ENCODE measurements at places on chromosomes 2 and 18.

DNA sequence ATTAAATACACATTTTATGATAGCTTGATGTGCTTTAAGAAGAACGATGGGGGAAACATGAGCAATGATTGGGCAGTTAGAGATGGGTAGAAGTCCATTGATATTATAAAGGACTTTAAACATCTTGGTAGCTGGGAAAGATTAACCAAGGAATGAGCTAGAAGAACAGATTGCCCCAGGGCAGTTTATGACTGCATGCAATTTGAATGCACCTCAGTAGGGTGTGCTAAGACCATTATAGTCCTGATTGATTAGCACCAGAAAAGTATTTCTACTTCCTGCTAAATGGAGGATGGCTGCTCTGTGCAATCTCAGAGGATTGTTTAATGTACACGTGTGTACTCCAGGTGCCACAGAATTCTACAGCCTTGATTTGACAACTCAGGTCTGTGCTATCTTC is 641.9 kb downstream of the CNTNAP5 start:
- no peak for DNase-seq
- no peak overlapping the region for H3K4me3 ChIP-seq
- H3K36me3 ChIP-seq = no peaks in the 10 kb centered on the region
- no peak overlapping the region for H3K27ac ChIP-seq

DNA sequence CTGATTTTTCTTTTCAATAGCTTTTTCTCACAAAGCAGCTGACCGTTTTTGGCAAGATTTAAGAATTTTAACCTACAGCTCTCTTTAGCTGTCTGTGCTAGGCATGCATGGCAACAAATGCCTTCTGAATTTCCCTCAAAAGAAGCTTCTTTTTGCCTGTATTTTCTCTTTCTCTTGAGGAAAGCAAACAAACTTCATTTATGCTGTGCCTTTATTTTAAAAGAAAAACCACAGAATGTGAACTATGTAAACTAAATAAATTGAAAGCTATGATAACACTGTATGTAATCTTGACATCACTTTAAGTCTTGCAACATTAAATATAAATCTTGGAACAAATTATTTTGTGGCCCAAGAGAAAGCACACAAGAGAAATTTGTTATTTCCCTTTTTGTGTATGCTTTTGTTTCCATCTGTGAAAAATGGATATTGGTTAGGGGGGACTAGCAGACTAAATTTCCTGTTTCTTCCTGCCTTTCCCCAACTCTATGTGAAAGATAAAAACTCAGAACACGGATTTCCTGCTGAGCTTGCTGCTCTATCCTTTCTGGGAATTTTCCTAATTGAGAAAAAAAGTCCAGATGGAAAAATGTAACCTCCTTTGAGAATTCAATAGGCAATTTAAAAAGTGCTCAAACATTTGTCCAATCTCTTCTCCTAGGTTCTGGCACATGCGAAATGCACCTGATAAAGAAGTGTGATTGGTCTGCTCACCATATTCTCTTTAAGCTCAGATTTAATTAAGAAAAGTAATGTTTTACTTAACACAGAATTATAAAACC is 20.9 kb upstream of the TFPI start:
- H3K36me3 ChIP-seq = no peaks in the 10 kb centered on the region
- H3K27ac ChIP-seq = no peak overlapping the region
- no peak overlapping the region for H3K4me3 ChIP-seq
- DNase-seq = peak; percentile 46

DNA sequence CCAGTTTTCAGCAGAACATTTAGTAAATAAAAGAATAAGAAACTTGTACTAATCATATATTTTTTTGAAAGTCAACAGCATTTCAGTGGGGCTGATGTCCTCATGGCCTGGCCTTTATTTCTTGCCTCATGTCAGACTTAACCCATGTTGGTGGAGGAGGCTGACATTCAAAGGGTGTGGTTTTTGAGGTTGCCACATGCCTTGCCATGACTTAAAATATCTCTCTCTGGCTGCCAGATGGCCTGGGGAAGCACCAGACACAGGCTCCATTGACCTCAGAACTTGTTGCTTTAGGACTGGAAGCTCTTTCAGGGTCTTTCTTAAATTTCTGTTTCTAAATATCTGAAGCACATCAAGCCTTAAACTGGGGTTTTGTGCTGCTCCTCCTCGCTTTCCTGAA is 32.5 kb upstream of the CD28 start:
- peaks cover 8% of the 10 kb centered on the region for H3K4me1 ChIP-seq
- no peaks in the 10 kb centered on the region for H3K27me3 ChIP-seq
- peak; percentile 55 for DNase-seq
- H3K27ac ChIP-seq = no peak overlapping the region

DNA sequence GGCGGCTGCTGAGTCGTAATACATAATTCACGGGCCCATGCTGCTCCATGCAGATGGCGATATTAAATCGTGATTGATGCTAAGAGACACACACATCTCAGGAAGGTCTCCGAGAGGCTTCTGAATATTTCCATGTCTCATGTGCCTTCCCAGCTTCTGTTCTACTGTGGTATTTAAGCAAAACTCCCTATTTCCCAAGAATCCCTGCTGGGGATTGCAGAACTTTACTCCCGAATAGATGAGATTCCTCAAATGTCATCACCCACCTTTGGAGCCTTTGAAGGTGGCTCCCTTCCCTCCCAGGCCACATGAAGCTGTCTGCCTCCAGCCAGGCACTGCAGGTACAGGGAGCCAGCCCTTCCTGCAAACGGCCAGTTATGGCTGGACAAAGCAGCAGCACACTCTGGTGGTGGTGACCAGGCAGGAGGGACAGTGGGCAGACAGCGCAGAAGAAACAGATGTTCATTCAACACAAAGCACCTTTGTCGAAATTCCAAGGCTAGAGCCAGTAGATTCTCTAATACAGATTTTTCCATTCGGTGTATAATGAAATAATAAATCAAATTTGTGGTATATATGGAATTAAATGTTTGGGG is 14.1 kb downstream of the NRP2 start:
- peaks cover 76% of the 10 kb centered on the region for H3K4me1 ChIP-seq
- peaks cover 3% of the 10 kb centered on the region for H3K36me3 ChIP-seq
- peak overlapping the region; percentile 31 for H3K27ac ChIP-seq

DNA sequence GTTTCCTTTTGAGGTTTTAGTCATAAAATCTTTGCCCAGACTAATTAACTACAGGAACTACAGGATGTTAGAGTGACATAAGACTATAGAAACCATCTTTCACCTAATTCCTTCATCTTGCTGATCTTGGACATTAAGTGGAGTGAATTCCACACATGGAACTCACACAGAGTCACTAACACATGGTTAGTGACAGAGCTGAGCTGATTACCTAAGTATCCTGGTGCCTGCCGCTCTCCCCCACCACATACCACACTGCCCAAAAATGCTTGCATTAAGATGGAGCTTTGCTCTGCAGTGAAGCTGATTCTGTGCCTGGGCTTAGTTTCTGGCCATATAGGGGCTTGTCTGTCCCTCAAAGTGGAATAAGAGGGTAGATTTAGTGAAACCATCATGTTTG is 332.9 kb upstream of the NT5C1B start:
- peak; percentile 43 for DNase-seq
- no peak overlapping the region for H3K4me3 ChIP-seq
- H3K36me3 ChIP-seq = no peaks in the 10 kb centered on the region

GRCh38 chr2:179024445-179024844 is 25.5 kb downstream of the CCDC141 start:
- H3K4me1 ChIP-seq = no peaks in the 10 kb centered on the region
- H3K27ac ChIP-seq = no peak overlapping the region
- H3K4me3 ChIP-seq = no peak overlapping the region
- DNase-seq = no peak
- H3K27me3 ChIP-seq = no peaks in the 10 kb centered on the region
- H3K36me3 ChIP-seq = no peaks in the 10 kb centered on the region

GRCh38 chr2:162153608-162154224 is 1.7 kb upstream of the GCG start:
- H3K4me1 ChIP-seq = no peaks in the 10 kb centered on the region
- no peaks in the 10 kb centered on the region for H3K36me3 ChIP-seq
- peak; percentile 20 for DNase-seq
- H3K4me3 ChIP-seq = no peak overlapping the region
- H3K27ac ChIP-seq = no peak overlapping the region

DNA sequence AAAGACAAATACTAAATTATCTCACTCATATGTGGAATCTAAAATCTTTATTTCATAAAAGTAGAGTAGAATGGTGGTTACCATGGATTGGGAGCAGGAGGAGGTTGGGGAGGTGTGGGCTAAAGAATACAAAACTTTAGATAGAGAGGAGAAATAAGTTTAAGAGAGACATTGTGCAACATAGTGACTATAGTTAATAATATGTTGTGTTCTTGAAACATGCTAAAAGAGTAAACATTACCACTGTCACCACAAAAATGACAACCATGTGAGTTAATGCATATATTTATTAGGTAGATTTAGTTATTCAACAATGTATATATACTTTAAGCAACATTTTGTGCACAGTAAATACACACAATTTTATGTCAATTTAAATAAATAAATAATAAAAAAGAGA is 128.5 kb upstream of the COL3A1 start:
- H3K4me1 ChIP-seq = no peaks in the 10 kb centered on the region
- no peak overlapping the region for H3K4me3 ChIP-seq
- no peaks in the 10 kb centered on the region for H3K27me3 ChIP-seq

DNA sequence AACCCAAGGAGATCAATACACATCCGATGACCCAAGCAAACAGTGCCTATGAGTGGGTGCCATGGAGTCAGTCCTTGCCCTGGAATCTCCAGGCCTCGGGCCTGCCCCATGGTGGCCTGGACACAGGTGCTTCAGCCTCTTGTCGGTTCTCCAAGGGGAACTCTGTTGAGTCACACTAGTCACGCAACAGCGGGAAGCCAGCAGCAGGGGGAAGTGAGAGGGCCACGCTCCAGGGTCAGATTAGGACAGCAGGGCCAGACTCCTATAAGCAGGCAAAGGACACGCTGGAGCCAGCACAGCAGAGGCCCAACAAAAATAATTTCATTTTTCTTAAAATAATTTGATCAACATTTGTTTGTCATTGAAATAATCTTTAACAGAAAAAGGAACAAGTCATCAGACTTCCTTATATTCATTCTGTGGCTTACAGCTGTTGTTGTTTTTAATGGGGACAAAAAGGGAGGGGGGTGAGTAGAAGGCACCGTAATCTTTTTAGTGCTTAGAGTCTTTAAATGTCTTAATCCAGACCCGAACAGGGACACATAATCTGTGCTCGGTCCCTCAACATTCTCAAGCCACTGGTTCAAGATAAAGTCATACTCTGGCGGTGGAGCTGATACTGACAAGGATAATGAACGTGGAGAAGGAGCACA is 16.4 kb upstream of the ARMC9 start:
- no peak overlapping the region for H3K4me3 ChIP-seq
- peak; percentile 32 for DNase-seq
- H3K27ac ChIP-seq = no peak overlapping the region

DNA sequence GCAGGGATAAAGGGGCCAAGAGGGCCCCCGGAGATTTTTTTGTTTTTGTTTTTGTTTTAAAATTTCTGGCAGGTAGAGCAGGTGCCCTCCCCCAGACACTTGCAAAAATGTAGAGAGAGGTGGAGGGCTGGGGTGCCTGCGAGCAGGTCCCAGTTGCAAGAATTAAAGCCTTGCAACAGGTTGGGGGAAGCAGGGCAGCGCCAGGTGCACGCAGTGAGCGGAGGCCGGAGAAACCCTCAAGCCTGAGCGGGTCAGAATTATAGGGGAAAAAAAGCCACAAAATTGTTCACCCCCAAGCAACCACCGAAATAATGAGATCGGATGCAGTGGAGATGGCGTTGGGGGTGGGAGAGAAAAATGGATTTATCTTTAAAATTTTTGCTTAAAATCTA is 527 bp downstream of the IGFBP5 start:
- H3K27me3 ChIP-seq = no peaks in the 10 kb centered on the region
- H3K36me3 ChIP-seq = no peaks in the 10 kb centered on the region
- H3K27ac ChIP-seq = no peak overlapping the region

DNA sequence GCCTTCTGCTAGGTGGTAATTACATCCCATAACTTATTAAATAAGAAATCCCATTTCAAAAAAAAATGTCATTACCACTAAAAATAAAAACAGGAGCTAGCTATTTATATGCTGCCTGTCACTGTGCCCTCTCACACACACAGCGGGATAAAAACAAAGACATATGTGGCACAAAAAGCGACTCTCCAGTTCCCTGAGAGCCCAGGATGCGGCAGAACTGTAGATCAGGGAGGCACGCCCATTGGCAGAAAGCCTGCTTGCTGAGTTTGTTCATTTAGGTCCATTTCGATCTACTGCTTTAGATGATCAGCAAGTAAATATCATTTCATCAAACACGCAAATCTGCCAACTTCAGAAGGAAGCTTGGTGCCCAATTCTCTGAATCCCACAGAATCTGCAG is 124.4 kb downstream of the TMEM163 start:
- H3K4me3 ChIP-seq = no peak overlapping the region
- no peak overlapping the region for H3K27ac ChIP-seq
- DNase-seq = no peak
- H3K36me3 ChIP-seq = no peaks in the 10 kb centered on the region
- no peaks in the 10 kb centered on the region for H3K27me3 ChIP-seq

DNA sequence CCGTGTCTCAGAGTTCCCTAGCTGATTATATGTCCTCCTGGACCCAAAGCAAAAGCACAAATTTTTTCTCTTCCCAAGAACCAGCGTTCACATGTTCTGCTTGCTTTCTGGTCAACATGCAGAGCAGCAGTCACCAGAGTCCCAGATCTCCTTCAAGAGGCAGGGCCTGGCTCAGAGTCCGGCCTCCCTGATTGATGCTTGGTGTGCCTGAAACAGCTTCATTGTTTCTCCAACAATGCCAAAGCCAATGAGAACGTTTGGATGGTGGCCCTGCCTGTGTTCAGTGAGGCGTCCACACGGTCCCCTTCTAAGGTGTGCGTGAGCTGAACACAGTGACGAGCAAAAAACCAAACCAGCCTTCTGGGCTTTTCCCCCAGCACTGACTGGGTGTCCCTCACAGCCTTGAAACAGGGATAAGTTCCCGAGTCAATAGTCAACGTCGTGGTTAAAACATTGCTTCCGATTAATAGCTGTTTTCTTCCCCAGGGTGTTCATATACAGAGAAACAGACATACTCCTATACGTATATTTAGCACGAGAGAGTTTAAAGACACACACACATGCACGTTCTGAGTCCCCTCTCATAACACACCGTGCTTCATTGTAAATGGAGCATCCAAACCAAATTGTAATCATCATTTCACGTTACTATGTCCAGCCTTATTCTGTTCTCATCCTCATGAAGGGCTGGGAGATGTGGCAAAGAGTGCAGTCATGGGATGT is 19.3 kb upstream of the POU3F3 start:
- no peaks in the 10 kb centered on the region for H3K4me1 ChIP-seq
- H3K36me3 ChIP-seq = no peaks in the 10 kb centered on the region
- H3K27me3 ChIP-seq = no peaks in the 10 kb centered on the region
- H3K27ac ChIP-seq = no peak overlapping the region
- H3K4me3 ChIP-seq = no peak overlapping the region

- H3K27me3 ChIP-seq = no peaks in the 10 kb centered on the region
- H3K27ac ChIP-seq = no peak overlapping the region
Measured at GRCh38 chr2:132766573-132766972, 96.6 kb upstream of the LYPD1 start.
